ENCODE measurements at places on chromosomes 3 and 15. TPM values are rescaled to one million over a fixed set of nuclear protein-coding genes. Genes with fewer than 3 reads are reported as not detected.
A peak's percentile ranks its signal among the peaks of the same experiment; 100 is the strongest.

The BMF gene
- total RNA-seq: 5.0 TPM

- no peak for DNase-seq
Measured at GRCh38 chr15:100972975-100973350, 53.8 kb downstream of the LRRK1 start.

DNA sequence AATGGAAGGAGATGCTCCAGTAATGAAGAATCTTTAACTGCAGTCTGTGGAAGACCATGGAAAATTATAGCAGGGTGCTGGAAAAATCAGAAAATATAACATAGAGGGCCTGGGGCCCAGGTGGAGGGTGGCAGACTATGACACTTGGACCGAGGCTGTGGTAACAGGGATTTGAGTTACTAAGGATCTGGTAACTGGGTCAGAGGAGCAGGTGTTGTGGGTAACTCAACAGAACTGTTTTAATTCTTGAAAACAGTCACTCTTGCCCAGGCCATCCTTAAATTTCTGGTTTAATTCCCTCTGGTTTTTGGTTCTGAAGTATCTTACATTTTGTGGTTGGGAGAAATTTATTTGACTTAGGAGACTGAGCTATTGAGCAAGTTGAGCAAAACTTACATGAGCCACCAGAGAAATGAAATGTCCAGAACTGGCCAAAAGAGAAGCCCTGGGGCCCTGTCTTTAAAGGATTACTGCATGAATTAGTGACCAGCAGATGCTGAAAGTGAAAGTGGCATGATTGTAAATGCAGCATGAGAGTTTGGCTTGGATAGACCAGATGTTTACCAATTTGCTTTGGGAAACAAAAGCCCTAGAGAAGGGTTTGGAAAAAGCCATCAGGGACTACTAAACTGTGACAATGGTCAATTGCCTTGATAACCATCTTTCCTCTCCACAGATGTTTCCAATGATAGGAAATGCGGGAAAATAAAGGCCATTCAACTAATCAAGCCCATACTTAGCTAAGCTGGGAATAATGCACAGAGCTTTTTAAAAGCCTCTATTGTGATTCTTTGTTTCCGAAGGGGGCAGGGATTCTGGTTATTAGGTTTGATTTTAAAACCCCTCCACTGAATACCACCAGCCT is 374.9 kb upstream of the TGFBR2 start:
- DNase-seq: no peak

DNA sequence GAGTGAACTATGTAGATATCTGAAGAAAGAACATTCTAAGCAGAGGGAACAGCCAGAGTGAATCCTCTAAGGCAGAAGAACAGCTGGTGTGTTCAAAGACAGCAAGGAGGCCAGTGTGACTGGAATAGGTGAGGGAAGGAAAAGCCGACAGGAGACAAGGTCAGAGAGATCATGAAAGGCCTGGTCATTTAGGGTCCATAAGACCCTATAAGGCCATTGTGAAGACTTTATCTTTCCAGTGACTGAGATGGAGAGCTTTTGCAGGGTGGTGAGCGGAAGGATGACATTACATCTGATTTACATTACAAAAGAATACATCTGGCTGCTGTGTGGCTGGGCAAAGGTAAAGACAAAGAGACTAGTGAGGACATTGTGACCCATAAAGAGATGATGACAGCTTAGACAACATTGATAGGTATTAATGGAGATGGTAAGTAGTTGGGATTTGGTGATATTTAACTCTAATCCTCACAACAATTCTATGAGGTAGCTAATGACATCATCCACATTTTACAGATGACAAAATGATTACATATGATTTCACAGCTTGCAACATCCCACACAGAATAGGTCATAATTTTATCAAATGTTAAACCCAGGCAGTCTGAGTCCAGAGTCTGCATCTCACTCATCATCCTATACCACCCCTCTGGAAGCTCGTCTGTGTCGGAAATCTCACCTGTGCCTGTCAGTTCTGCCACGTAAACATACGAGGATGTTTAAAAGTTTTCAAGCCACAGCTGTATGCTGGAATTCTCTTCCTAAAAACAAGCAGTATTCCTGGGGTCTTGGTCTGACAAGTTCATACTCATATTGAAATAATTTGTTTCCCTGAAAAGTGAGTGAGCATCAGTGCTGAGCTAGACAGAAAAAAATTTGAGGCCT is 70.2 kb upstream of the PIK3R4 start:
- DNase-seq: no peak

The TLE3 gene
- 85.1 TPM for total RNA-seq

GRCh38 chr3:174986685-174987084 is 127.6 kb downstream of the NAALADL2 start:
- DNase-seq: no peak

GRCh38 chr3:73581134-73581846 is 43.5 kb downstream of the PDZRN3 start:
- DNase-seq: no peak

- no peak for DNase-seq
Measured at GRCh38 chr3:148792516-148792915, 35.1 kb upstream of the CPB1 start.

DNA sequence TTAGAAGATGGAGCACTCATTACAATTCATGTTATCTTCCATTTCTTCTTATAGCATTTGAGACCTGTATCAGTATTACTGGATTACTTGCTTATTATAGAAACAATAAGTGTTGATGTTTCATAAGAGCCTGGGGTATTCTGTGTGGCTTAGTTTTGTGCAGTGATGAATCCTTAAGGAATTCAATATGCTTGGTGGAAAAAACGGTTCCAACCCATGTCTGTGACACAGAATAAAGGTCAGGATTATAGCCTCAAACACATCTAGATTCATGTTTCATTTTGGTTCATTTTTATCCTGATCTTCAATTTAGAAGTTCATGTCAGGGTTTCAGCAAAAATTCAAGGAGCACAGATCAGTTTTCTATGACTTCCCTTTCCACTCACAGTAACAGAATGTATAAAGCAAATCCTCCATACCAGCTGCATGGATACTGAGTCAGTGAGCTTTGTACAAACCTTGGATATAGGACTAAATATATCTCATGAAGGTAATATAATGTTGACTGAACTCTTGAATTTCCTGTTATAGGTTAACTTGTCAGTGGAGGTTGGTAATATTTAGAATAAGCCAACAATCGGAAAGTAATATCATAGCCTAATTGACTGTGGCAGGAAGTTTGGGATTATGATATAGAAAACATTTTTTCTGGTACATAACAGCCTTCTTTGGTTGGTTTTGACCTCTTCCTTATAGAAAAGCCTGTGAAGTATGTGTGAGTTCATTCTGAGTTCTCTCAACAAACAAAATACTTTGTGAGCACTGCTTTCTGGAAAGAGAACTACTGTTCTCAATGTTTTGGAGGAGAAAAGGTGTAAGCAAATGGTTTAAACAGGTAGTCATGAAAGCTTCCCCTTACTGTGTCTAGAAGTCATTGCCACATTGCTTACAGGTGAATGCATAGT is 218.2 kb upstream of the TPM1 start:
- no peak for DNase-seq

- DNase-seq: no peak
Measured at GRCh38 chr15:84814916-84815315, 2.2 kb upstream of the ALPK3 start.

DNA sequence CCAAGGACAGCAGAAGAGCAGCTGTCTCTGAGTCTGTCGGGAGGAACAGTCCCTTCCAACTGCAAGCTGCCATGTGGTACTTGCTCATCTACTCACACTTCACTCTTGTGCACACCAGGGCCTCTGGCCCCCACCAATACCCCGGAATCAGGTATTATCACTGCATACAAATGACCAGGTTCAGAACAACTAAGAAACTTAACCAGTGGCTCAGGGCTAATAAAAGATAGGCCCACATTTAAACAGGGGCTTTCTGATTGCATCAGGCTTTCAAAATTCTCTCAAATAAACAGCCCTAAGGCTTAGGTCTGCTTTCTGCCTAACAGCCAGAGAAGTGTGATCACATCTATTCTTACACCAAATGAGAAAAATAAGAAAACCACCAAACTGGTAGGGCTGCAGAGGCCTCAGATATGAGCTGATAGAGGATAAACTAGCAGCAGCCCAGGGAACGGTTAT is 20.7 kb downstream of the CCDC12 start:
- DNase-seq: no peak

DNA sequence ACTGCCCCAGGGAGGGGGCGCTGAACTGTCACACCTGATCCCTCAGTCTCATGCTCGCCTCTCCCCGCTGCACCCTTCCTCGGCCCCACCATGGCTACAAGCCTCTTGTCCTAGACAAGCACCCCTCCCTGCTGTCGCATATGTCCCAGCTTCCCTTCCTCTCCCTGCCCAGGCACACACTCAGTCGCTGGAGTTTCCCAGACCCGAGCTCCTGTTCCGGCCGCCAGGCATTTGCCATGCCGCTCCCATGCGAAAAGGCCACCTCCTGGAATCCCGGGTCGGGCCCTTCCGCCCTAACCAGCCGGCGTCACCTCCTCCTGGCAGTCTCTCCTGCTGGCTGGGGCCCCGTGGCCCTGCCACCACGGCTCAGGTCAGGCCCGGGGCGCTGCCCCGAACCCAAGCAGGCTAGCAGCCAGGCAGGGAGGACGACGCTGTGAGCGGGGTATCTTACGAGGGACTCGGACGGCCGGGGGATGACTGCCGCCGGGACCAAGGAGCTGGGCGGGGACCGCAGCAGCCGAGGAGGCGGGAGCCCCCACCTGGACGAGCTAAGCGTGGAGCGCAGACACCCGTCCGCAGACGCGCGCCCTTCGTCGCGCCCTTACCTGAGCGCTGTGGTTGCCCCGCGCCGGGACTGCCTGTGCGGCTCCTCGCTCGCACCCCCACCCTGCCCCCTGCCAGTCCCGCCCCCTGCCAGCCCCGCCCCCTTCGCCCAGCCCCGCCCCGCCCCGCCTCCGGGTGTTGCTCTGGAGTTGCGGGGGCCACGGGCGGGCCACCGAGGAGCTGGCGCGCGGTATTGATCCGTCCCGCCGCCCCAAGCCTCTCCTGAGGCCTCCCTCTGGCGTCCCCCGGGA is at the start of gene ALS2CL:
Gene ALS2CL (minus strand): TSS at position 642 of the 854 bp plus-strand sequence. CDS start 4,239 bp downstream, outside the sequence.
- peak; percentile 75 for DNase-seq

DNA sequence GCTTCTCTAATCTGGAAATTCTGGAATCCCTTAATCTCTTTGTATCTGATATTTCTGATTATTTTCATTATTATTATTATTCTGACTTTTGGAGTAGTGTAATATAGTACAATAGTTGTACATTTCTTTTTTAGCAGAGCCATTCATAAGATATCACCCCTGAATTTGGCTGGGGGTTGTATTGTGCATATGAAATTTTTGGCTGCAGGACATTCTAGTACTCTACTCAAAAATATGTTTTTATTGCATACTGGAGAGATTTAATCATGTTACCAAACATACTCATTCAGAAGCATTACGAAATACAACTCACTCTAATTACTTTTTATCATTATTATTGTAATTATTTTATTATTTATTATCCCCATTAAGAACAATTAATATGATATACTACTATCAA is 589.7 kb upstream of the KCNMB2 start:
- no peak for DNase-seq

DNA sequence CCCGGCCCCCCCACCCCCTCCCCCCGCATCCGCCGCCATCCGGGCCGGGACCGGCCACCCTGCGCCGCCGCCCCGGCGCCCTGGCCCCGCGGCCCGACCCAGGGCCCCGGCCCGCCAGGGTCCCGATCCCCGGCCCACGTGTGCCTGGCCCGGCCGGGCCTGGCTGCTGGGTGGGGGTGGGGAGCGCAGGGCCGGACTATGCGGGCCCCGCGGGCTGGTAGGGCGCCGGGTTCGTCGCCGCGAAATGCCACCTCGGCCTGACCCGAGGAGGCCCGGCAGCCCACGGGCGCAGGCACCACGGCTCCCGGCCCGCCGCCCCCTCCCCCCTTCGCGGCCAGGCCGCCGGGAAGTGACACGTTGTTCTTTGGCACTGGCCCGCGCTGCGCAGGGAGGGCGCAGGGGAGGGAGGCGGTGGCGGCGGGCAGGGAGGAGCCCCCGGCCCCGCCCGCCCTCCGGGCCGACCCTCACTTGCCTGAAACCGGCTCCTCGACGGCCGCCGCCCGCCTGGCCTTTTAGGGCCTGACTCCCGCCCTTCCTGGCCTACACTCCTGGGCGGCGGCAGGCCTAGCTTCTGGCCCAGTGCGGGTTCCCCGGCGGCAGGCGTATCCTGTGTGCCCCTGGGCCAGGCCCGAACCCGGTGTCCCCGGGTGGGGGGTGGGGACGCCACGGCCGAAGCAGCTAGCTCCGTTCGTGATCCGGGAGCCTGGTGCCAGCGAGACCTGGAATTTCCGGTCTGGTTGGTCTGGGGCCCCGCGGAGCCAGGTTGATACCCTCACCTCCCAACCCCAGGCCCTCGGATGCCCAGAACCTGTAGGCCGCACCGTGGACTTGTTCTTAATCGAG is 515 bp downstream of the EIF4G1 start:
- DNase-seq: peak; percentile 79

The SLC9C1 gene
- total RNA-seq: 0.15 TPM

- no peak for DNase-seq
Measured at GRCh38 chr3:35338186-35338585, 301.1 kb upstream of the ARPP21 start.

Data from colonic mucosa (tissue), 4 donors.